ENCODE measurements at places on chromosomes 5 and 9.

GRCh38 chr5:132444061-132444460 lies 46.5 kb downstream of the IRF1 start:
- DNase-seq = no peak

- no peak for DNase-seq
Observed at GRCh38 chr9:113328045-113328782, 11.9 kb downstream of the WDR31 start.

DNA sequence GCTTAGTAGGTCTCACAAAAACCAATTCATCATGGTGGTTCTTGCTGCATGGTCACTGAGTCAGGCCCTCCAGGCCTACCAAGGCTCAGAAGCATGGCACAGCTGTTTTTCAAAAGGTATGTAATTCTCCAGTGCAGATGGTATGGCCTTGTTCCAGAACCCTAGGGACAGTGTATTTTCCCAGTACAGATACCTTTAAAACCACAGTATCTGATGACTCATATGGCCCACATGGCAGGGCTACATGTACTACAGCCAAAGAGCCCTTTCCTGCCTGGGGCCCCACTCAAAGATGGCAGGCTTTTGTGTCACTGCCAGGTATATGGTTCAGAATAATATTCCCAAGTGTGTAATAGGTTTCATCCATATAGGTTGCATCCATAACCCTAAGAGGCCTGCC lies 16.5 kb downstream of the CSF2 start:
- no peak for DNase-seq

- no peak for DNase-seq
Observed at GRCh38 chr5:113378081-113378480, 56.7 kb downstream of the TSSK1B start.

- peak; percentile 63 for DNase-seq
Observed at GRCh38 chr9:122099271-122099869, 6.3 kb upstream of the TTLL11 start.

GRCh38 chr9:113957351-113957750 lies 81.2 kb downstream of the ZNF618 start:
- DNase-seq = no peak

DNA sequence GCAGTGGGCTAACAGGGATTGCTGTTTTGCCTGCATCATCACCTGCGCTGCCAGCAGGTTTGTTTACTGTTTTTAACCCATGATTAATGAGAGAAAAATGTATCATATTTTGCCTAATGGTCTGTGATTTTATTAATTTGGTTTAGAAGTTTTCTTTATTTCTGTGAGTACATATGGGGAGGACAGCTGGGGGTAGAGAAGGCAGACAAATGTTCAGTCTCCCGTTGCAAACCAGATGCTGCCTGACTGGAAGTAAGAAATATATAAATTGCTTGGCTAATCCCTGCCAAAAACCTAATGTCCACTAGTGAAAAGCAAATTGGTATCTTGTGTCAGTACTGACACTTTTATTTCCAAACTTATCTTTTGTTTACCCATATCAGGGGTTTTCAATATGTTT lies 1766.1 kb upstream of the C9orf72 start:
- DNase-seq = no peak

DNA sequence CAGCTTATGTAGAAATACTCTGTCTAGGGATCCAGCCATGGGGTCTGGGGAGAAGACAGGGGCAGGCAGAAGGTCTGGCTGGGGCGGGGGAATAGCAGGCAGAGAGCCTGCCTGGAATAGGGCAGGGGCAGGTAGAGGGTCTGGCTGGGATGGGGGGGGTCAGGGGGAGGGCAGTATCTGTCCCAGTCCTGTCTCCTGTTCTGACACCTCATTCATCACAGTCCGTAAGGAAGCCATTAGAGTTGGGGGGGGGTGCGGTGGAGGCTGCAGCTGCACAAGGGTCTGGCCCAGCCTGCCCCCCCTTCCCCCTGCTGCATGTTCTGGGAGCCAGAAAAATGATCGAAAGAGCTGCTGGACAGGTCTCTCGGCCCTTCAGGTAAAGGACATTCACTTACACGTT lies 32.6 kb downstream of the CNTFR start:
- no peak for DNase-seq

DNA sequence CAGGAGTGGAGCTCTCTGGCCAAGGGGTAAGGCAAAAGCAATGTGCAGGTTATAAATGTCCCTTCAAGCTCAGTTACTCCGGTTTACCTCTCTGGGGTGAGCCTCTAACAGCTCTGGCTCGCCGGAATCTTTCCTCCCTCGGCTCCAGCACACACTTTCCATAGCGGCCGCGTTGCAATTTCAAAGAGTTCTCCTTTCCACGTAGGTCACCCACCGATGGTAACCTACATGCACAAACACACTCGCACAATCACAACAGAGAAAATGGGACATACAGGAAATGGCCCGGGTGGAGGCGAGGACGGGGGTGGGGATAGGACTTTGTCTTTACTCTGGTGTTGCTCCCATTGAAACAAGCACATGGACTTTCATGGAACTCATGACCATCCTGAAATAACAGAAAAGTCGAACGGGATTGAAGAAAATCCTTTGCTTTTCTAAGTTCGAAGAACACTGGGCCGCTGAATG lies 1.2 kb downstream of the LHFPL2 start:
- no peak for DNase-seq

DNA sequence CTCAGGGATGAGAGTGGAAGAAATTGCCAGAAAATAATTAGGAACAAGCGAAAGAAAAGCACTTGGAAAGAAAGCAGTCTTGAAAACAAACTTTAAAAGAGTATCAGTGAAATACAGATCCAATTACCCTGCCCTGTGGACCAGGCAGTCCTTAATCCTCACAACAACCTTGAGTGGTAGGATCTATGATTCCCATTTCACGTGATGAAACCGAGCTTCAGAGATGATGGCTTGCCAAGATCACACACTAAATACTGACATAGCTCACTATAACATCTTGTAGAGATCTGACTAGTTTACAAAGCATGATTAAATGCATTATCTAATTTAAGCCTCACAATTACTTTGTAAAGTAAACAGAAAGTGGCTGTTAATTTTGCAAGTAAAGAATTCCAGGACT lies 55.5 kb upstream of the ABCA1 start:
- DNase-seq = no peak

DNA sequence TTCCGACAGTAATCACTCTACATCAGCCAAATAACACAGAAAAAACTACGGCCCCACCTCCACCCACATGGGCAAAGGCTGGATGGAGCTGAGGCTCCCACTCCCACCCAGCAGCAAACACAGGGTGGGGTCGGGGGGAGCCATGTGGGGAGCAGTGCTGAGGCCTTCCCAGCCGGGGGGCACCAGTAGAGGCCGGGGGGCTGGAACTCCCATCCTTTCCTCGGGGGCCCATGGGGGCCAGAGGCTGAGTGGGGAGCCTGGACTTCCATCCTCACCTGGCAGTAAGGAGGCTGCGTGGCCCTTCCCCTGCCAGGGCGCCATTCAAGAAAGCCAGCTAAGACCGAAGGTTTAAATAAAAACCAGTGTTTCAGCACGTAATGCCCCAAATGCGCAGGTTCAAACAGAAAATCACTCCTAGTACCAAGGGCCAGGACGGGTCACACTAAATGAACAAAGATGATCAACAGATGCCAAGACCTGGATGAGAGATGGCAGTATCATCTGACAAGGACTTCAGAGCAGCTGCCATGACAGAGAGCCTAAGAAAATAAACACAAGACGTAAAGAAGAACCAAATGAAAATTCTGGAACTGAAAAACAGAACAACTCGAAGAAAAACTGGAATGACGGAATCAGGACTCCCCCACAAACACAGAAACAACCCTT lies 9.4 kb downstream of the CCDC127 start:
- DNase-seq = no peak

DNA sequence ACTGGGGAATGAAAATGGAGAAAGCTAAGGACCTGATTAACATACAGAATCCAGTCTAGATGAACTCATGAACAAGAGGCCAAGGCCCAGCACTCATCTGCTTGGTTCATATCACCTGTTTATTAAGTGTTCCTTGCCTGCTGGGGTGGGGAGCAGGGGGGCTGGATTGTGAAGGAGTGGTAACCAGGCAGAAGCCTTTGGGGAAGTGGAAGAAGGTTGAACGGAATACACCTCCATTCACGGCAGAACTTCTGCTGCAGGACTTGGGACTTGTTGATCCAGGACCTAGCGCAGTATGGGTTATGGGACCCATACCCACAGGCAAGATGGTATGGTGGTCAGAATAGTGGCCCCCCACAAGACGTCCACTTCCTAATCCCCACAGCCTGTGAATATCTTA lies 8.8 kb upstream of the SEPTIN8 start:
- no peak for DNase-seq

GRCh38 chr5:88557881-88558280 lies 289.2 kb upstream of the TMEM161B start:
- no peak for DNase-seq

DNA sequence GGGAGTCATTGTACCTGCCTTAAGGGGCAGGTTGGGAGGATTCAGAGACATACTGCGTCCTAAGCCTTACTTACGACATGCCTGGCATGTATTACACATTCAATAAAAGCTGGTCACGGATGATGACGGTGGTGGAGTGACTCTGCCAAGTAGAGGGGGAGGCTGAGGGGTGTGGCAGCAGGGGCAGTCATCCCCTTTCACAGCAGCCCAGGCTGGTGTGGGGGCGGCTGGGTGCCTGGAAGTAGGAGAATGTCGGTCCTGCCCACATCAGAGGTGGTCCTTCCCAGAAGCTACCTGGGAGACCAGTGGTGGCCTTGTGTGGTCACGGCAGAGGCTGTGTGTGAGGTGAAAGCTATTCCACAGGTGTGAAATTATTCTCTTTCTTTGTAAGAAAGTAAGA lies 8.9 kb downstream of the ZBTB34 start:
- DNase-seq = no peak

GRCh38 chr5:82312373-82312856 lies 34.3 kb upstream of the RPS23 start:
- DNase-seq = no peak

GRCh38 chr9:96447406-96447805 lies 2.6 kb upstream of the HABP4 start:
- DNase-seq = no peak

GRCh38 chr9:19174127-19174912 lies 47.0 kb upstream of the PLIN2 start:
- DNase-seq = no peak

- no peak for DNase-seq
Observed at GRCh38 chr9:135769489-135770202, 67.7 kb downstream of the KCNT1 start.
